ENCODE measurements at places on chromosomes 7 and 10.

DNA sequence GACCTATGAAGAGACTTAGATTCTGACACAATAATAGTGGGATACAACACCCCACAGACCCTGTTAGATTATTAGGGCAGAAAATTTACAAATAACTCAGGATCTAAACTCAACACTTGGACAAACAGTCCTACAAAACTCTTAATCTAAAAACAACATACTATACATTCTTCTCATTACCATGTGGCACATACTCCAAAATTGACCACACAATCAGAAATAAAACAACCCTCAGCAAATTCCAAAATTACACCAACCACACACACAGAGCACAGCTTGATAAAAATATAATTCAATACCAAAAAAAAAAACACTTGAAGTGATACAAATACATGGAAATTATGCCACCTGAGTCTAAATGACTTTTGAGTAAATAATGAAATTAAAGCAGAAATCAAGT lies 7.8 kb downstream of the ZNF680 start:
- no peak for DNase-seq

- no peak for DNase-seq
Measured at GRCh38 chr7:75638594-75639070, 100.1 kb downstream of the HIP1 start.

DNA sequence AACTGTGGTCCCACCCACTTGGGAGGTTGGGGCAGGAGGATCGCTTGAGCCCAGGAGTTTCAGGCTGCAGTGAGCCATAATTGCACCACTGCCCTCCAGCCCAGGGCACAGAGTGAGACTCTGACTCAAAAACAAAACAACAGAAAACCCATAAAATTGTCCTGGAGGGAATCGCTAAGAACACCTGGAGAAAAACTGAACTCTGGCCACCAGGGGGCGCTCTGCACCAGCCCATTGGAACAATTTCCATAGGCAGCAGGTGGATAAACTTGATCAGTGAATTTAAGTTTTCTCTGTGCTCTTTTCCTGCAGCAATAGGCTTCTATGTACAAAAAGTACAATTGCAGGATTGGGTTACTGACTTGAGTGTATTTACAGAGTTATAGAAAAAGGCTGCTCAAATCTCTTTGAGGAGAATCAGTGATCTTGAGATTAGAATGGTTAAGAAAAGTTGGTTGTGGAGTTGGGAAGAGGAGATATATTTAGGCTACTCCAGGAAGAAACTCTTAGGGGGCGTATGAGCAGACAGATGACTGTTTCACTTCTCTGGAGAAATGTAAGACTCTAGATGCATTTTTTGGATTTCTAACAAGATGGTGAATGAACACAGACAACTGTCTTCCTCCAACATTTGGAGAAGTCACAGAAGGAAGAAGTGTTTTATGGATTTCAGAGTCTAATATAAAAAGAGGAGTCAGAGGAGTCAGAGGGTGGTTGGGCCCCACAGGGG lies 274.9 kb upstream of the GALNT17 start:
- DNase-seq, result peak; percentile 91

DNA sequence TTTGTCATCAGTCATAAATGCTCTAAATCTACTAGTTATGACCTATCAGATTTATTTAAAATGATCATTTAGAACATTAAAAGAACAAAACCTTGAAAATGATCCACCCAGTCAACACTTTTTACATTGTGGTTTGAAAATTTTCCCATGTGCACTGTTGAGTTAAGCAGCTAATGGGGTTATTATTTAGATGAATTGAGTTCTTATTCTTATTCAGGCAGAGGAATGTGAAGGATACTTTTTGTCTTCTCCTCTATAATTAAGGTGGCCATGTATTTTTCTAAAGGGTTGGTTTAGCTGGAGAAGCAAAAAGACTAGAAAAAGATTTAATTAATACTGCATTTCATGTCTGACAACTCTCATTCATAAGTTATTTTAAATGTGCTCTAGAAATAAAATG lies 74.9 kb upstream of the FEZF1 start:
- DNase-seq, result no peak

DNA sequence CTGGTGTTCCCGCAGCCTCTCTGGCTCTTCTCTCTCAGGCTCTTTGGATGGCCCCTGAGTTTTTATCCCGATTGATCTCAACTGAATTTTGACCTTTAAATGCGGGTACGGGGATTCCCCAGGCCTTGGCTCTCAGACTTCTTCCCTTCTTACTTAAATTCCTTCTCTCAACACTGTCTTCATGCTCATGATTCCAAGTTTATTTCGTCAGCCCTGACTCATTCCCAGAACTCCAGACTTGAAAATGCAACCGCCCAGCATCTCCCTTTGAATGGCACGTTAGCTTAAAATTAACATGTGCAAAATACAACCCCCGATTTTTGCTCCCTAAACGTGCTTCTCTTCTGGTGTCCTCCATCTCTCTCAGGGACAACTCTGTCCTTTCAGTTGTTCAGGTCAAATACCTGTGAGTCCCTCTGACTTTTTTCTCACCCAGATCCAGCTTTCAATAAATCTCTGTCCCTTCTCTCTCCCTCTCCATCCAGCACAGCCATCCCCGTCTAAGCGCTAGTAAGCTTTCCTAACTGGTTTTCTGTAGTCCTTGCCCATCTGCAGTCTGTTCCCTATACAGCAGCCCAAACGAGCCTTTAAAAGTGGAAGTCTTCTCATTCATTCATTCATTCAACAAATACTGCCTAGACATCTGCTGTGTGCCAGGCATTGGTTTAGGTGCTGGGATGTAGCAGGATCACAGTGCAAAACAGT lies 7.1 kb downstream of the HECW1 start:
- no peak for DNase-seq

- no peak for DNase-seq
Measured at GRCh38 chr10:6211671-6212635, 9.2 kb downstream of the PFKFB3 start.

- DNase-seq, result no peak
Measured at GRCh38 chr7:114082642-114083165, 163.9 kb upstream of the PPP1R3A start.

DNA sequence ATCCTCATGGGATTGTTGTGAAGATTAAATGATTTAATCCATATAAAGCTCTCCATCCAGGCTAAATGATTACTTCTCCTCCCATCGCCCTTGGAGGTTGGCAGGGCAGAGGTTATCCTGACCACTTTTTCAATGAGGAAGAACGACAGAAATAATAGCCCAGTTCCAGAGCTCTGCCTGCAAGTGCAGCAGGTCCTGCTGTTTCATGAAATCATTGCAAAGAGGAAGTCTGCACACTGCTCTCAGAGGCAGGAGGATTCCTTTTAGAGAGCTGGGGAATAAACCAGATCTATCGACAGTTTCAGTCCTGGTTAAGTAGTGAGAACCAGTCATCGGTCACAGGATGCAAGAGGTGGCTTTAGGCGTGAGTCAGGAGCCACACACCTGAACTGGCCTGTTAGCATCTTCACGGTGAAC lies 25.0 kb upstream of the CDH23 start:
- no peak for DNase-seq

GRCh38 chr10:112535531-112535951 lies 88.5 kb downstream of the VTI1A start:
- no peak for DNase-seq

GRCh38 chr7:28754027-28754426 lies 204.1 kb downstream of the TRIL start:
- no peak for DNase-seq

GRCh38 chr7:17672783-17673182 lies 267.5 kb downstream of the SNX13 start:
- no peak for DNase-seq

DNA sequence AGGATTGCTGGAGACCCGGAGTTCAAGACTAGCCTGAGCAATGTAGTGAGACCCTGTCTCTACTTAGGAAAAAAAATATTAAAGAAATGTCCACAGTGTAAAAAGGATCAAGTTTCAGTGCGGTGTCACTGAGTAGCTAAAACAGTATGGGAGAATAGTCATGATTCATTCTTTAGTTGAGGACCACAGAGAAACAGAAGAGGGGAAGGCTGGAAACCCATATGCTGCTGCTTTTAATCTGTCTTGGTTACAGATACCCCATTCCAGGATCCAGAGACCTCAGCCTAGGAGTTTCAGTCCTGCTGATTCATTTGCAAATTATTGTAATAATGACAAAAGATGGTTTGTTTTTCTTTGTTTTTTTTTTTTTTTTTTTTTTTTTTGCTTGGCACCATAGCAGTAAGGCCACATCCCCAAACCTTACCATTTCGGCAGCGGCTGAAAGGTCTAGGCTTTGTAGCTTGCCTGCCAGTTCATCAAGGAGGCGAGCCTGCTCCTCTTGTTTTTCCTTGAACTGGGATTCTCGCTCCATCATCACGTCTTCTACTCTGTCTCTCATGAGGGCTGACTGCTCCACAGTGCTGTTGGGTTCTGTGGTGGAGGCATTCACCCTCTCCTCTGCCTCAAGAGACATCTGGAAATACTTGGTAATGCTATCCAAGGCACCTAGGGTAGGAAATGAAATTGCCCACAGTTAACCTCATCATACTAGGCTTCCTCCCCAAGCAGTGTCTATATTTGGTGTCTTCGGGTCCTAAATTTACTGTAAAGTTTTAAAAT lies 44.2 kb downstream of the DLD start:
- no peak for DNase-seq

DNA sequence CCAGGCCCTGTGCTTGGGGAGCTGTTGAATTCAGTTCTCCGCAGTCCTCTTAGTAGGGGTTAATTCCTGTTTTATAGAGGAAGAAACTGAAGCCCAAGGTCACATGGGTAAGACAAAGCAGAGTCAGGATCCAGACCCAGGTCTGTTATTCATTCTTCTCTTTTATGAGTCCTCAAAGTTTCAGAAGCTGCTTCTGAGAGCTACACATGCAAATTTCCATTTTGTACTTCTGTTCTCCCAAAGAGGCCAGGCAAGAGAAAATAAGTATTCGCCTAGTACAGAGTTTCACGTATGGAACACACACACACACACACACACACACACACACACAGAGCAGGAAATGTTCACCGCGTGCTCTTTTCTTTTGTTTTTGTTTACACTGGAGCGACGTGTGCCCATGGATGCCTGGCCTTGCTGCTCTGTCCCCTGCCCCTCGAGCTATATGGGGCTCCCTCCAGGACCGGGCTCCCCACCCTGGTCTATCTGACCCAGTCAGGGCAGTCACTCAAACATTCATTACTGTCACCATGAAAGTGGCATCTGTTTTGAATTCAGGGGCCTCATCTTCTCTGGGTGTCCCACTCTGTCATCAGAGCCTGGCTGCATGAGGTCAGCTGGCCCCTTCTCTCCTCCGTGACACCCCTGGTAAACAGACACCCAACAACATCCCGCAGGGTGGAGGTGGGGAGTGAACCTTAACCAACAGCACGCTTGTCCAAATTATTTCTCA lies 84.4 kb downstream of the TNS3 start:
- DNase-seq, result no peak
